ENCODE measurements at places on chromosomes 1 and 21.

DNA sequence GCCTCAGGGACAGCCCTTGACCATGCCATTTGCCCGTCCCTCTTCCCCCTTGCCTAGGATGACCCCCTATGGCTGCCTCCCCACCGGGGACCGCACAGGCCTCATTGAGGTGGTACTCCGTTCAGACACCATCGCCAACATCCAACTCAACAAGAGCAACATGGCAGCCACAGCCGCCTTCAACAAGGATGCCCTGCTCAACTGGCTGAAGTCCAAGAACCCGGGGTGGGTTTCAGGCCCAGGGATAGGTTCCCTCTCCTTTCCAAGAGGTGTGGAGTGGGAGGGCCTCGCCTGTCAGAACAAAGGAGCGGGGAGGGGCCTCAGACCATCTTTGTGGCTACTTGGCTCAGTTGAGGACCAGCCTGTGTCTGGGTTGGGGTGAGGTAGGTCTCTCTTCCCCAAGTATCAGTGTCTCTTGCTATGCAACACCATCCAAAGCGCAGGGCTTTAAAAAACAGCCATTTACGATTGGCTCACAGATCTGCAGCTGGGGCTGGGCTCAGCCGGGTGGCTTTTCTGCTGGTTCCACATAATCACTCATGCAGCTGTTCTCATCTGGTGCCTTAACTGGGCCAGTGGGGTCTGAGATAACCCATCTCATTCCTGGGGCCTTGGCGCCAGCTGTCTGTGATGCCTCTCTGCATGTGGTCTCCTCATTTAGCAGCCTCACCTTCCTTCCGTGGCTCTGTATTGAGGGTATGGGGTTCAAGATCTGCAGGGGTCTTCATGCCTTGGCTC, 71.7 kb downstream of the PIK3CD start:
- no peak for DNase-seq

DNA sequence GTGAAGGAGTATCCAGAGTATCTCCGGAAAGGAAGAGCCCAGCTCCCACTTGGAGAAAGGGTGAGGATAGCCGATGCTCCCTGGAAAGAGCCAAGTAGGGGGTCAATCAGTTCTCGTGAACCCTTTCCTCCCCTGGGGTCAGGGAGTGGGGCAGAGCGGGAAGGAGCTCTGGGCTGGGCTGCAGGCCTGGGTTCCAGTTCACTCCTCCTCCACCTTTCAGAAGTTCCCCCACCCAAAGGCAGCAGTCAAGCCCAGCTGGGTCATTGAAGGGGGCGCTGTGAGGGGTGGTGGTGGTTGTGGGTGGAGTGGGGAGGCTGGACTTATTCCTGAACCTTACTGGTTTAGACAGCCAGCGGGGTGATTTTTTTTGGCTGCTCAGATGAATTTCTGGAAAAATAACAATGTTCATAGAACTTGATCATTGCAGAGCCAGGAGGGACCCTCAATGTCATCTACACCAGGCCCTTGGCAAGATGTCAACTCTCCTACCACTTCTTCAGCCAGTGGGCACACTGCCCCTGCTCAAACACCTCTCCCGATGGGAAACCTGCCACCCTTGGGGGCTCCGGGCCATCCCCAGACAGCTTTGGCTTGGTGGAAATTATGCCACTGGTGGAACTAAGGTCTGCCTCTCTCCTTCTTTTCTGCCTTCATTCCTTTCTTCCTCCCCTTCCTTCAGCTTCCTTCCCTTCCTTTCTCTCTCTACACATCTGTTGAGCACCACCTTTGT, 235.8 kb downstream of the TRABD2B start:
- no peak for DNase-seq

GRCh38 chr1:67626090-67626860, 58.7 kb upstream of the GADD45A start:
- peak; percentile 30 for DNase-seq

DNA sequence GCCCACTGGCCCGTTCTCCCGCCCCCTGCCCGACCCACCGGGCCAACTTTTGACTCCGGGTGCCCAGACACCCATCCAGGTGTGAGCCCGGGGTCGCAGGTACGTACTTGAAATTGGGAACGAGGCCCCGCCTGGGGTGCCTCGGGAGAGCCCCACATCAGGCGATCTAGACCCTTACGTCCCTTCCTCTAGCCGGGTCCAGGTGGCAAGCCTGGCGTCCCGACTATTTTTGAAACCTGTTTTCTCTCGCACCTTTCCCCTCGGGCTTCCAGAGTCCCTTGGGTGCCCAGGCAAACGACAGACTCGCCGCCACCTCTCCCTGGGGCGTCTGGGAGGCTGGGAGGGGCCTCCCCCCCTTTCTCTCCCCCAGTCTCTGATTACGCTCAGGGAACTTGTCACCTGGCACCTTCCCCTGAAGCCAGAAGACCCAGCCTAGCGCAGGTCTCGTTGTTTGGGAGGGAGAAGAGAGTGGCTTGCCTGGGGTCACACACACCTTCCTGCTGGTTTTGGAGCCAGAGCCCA, 898 bp downstream of the LDLRAP1 start:
- no peak for DNase-seq

- DNase-seq, result no peak
These were observed 36.5 kb downstream of the GPSM2 start for GRCh38 chr1:108913105-108913948.

GRCh38 chr1:181324797-181325616, 158.3 kb upstream of the CACNA1E start:
- no peak for DNase-seq

DNA sequence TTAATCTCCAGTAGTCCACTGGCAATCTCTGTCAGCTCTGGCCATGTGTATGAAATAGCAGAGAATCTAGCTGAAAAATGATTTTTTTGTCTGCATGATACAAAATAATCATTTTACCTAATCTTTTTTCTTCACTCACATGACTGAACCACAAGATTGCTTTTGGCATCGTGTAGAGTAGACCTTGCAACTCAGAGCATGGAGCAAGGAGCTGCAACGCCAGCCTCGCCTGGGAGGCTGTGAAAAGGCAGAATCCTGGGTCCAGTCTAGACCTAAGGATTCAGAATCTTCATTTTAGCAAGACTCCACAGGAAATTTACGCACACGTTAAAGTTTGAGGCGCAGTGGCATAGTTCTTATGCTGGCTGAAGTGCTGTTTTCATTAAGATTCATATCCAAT, 40.2 kb downstream of the TOMM20 start:
- no peak for DNase-seq

DNA sequence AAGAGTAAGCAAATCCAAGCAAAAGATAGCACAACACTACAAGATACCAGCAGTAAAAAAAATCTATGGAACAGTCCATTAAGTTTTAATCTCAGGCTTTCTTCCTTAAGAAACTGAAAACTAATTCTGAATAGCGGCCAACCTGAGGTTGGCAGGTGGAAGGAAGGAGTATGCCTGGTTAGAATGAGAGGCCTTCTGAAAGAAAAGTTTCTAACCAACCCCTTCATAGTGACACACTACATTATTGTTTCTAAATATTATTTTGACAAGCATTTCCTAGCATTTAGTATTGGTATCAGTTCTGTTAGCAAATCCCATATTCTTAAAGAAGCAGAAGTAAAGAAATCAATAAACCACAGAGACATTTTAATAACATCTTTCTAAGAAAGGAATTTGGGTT, 205.7 kb upstream of the PTBP2 start:
- no peak for DNase-seq

GRCh38 chr1:212458817-212459216, 26.1 kb downstream of the NENF start:
- no peak for DNase-seq

DNA sequence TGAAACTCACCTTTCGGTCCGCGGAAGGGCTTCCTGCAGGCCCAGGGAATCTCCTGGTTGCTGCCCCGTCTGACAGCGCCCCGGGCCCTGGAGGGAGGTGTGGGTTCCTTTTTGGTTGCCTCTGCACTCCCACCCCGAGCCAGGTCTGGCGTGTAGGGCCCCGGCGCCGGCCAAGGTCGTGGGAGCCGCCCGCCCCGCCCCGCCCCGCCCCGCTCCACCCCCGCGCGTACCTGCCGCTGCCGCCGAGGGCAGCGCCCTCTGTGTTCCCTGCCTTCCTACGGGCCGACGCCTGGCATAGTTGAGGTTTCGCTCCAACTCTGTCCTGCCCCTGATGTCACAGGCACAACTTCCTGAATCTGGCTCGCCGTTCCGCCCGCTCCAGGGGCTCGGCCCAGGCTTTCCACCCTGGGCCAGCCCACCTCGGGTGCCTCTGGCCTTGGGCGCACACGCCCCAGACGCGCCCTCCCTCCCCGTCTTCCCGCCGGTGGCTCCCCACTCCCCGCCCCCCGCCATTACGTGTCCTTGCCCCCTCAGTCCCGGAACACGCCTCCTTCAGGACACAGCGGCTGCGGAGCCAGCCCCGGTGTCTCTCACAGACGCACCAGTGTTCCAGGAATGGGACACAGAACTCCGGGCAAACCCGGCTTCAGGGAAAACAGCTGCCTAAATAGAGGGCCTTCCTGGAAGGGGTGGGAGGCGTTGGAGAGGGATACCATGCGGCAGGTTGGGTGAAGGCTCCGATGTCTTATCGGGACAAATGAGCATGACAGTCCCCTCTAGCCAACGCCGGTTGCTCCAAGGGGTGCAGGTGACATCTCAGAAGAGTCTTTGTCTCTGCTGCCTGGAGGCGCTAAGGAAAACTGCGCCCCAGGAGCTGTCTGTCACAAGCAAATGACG, at the start of gene KIAA0040:
KIAA0040 (minus strand) TSS at position 147 of the 897 bp plus-strand sequence. CDS start 31,763 bp downstream, outside the sequence.
- DNase-seq, result peak; percentile 44

- DNase-seq, result peak; percentile 19
These were observed 6.2 kb downstream of the ZMYM1 start for GRCh38 chr1:35085421-35085820.

DNA sequence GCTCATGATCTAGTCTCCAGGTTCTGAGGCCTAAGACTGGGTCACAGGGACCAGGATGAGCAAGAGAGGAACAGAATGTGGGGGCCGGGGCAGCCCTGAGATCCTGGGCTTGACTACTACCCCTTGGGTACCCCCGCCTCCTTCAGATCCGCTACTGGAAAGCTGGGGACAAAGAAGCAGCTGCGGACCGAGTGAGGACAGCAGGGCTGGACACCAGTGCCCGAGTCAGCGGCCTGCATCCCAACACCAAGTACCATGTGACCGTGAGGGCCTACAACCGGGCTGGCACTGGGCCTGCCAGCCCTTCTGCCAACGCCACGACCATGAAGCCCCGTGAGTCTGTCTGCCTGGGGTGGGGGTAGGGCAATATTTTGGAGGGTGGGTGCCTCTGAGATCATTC, 12.5 kb downstream of the TMEM81 start:
- no peak for DNase-seq

GRCh38 chr1:21702780-21703179, 33.6 kb upstream of the RAP1GAP start:
- no peak for DNase-seq

DNA sequence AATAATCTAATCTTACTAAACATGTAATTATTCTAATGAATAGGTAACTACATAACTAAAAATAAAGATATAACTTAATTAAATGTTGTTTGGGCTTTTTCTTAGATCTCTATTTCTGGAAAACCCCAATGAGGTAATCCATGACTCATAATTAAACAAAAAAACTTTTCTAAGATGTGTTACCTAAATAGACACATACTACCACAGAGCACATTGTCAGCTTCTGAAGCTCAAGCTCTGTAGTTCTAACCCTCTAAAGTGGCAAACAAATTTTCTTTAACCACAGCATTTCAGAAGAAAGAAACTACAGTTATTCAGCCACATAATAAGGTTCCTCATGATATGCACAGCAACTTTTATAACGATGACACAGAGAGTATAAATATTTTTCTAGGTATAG, 4.2 kb downstream of the OR6K3 start:
- no peak for DNase-seq

- peak; percentile 29 for DNase-seq
These were observed 237.2 kb downstream of the KAZN start for GRCh38 chr1:14835725-14836124.

- no peak for DNase-seq
These were observed 59.8 kb downstream of the FAAP20 start for GRCh38 chr1:2134621-2135307.

DNA sequence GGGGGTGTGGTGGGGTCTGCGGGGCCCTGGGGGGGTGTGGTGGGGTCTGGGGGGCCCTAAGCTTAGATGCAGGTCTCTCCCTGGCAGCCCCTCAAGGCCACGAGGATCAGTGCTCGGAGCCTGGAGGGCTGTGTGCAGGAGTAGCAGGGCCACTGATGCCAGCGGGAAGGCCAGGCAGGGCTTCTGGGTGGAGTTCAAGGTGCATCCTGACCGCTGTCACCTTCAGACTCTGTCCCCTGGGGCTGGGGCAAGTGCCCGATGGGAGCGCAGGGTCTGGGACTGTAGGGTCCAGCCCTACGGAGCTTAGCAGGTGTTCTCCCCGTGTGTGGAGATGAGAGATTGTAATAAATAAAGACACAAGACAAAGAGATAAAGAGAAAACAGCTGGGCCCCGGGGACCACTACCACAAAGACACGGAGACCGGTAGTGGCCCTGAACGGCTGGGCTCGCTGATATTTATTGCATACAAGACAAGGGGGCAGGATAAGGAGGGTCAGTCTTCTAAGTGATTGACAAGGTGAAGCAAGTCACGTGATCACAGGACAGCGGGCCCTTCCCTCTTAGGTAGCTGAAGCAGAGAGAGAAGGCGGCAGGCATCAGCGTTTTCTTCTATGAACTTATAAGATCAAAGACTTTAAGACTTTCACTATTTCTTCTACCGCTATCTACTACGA, 8.7 kb downstream of the RNF223 start:
- no peak for DNase-seq

- DNase-seq, result no peak
These were observed 35.0 kb downstream of the ARHGEF10L start for GRCh38 chr1:17574516-17574915.

- no peak for DNase-seq
These were observed 1125.7 kb downstream of the BRINP3 start for GRCh38 chr1:189351960-189352359.

DNA sequence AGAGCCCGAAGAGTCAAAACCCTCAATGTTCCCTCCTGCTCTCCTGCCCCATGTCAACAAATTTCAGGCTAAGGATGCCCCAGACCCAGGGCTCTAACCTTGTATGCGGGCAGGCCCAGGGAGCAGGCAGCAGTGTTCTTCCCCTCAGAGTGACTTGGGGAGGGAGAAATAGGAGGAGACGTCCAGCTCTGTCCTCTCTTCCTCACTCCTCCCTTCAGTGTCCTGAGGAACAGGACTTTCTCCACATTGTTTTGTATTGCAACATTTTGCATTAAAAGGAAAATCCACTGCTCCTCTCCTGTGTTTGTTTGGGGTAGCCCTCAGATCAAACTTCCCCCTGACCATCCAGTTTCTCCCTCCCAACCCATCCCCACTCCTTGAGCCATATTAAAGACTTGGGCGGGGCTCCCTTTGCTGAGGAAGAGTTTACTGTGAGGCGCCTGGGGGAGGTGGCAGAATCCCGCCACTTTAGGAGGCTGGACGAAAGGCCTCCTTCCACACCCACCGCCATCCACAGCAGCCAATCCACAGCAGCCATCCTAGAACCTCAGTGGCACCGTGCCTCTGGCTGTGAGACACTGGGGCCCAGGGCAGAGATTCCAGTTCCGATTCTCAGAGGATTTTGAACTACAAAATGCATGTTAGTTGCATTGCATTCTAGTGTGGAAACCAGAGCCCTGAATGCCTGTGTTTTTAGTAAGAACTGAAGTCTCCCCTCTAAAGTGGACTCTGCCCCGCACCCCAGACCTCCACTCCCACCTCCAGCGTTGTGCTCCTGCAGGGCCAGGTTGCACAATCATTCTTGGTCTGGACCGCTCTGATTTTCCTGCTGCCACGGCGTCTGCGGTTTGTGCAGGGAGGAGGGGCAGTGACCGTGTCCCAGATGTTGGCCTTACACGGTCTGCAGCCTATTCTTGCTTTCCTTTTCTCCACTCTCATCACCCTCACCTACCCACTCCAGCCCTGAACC, 3.0 kb downstream of the OLFML3 start:
- DNase-seq, result peak; percentile 83

GRCh38 chr1:156006666-156007376, 13.9 kb downstream of the SSR2 start:
- DNase-seq, result no peak
